Liver (tissue), 10 donors: ENCODE measurements at places on chromosomes 6 and 20. TPM values are rescaled to one million over a fixed set of nuclear protein-coding genes. Genes with fewer than 3 reads are reported as not detected.

Gene LY6G6C
- not detected for polyA plus RNA-seq

Gene GTSF1L
- not detected for polyA plus RNA-seq

Gene ANKRD66
- not detected for polyA plus RNA-seq

Gene CTCFL
- polyA plus RNA-seq: not detected

Gene SPATS1
- polyA plus RNA-seq: not detected

Gene PRDM1
- 0.47 TPM for polyA plus RNA-seq

Gene CD40
- polyA plus RNA-seq: 9.4 TPM

Gene BMP6
- 0.57 TPM for polyA plus RNA-seq

Gene ANGPT4
- 0.13 TPM for polyA plus RNA-seq

Gene SERAC1
- polyA plus RNA-seq: 2.0 TPM
